ENCODE measurements at places on chromosomes 3 and 15.

DNA sequence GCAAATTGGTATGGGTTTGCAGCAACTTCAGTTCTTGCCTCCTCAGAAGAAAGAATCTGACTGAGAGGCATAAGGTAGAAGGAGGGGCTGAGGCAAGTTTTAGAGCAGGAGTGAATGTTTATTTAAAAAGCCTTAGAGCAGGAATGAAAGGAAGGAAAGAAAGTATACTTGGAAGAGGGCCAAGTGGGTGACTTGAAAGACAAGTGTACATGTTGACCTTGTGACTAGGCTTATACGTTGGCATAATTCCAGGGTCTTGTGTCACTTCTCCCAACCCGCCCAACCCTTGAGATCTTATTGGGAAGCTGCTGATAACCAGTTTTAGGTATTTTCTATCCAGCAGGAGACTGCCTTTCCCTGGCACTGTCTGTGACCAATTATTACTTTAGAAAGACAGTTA is 436.9 kb upstream of the ZNF717 start:
- DNase-seq = no peak

DNA sequence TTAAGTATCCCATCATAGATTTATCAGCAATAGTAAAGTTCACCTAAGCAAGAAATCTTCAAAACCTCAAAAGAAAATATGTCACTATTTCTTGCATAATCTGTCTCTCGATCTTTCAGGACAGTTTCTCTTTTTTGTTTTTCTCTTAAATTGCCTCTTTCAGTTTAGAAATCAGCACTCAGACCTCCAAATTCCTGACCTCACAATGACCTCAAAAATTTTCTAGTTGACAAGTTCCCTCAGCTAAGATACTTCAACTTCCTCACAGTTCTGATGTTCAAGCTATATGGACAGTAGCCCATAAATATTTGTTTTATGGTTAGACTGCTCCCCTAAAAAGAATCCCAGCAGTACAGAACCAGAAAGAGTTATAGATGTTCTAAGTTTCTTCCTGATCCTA is 24.1 kb downstream of the SLC24A5 start:
- no peak for DNase-seq

DNA sequence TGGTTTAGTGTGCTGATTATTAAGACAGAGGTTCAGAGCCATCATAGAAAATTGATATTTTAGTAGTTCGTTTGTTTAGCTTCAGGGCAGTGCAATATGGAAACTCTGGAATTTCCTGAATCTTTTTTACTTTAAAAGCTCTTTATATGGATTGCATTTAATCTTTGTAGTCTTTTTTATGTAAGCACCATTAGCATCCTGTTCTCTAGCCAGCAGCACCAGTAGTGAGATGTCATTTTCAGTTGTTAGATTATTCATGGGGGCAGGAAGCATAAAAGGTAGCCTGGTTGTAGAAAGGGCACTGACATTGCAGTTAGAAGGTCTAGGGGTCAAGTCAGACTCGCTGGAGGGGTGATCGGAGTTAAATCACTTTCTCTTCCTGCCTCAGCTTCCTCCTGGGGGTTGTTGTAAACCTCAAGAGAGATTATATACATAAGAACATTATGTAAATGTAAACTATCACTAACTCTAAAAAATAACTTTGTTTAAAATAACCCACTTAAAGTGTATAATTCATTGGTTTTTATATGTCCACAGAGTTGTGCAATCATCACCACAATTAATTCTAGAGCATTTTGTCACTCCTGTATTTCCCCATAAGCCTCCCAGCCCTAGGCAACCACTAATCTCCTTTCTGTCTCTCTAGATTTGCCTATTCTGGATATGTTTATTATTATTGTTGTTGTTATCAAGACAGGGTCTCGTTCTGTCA is 31.4 kb upstream of the ITPKA start:
- DNase-seq = no peak

- DNase-seq = peak; percentile 78
These were observed 63.2 kb downstream of the HCN4 start for GRCh38 chr15:73305331-73306211.

DNA sequence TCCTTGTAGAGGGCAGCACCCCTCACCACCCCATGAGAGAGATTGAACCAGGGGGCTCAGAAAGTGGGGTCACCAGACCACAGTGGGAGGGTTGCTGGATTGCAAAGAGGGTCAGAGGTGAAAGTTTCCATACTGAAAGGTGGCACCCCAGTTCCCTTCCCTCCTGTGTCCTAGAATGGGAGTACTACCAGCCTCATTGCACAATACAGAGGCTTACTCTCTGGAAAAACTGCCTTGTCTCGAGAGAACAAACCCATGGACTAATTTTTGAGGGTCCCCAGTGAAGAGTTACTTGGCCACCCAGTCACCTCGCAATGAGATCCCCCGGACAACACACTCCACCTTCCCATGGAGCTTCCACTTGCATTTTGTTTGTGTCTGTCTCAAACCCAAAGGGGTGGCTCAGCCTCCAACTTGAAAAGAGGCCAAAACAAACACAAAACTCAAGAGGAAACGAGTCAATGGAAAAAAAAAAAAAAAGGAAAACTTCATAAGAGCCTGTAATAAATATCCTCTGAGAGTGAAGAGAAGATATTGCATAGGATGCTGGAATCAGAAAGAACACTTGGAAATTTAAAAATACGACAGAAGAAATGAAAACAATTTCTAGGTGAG is 18.6 kb downstream of the MESP2 start:
- DNase-seq = no peak

DNA sequence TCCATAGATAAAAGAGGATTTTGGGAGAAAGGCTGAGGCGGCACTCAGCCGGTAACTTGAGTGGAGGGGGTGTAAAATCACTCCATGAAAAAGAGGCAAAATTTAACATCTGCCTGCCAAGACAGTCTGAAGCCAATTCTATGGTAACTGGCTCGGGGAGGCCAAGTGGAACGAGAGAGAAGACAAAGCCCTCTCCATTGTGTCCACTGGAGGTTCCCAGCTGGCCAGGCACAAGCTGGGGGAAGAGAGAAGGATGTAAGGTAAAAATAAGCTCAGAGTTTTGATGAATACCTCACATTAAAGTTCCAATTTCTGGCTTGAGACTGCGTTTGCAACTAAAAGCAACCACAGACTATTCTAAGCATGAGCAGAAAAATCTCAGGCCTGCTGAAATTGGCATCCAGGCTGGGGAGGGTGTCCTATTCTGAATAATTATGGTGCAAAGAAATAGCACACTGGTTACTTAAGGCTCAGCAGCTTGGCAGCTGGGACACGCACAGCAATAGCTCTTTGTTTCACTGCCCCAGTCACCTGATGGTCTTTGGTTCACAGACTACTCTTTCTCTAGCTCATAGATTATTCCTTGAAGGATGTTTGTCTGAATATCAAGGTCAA is 48.8 kb downstream of the CHRD start:
- no peak for DNase-seq

DNA sequence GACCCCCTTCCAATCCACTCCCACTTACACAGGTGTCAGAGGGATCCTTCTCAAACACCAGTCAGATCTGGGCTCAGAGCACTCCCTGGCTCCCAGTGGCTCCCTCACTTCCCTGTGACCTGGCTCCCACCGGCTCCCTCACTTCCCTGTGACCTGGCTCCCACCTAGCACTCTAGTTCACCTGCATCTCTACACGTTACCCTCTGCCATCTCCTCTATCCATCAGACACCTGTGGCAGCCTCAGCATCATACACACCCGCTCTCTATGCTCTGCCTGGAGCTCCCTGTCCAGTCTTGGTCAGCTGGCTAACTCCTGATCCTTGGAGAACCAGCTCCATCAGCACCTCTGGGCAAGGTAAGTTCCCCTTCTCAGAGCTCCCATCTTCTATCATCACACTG is 5.6 kb downstream of the RPP25 start:
- DNase-seq = no peak

- DNase-seq = peak; percentile 7
These were observed 8.5 kb downstream of the EOMES start for GRCh38 chr3:27713435-27714145.

- peak; percentile 44 for DNase-seq
These were observed 75.6 kb upstream of the CHRNB4 start for GRCh38 chr15:78716651-78717050.

DNA sequence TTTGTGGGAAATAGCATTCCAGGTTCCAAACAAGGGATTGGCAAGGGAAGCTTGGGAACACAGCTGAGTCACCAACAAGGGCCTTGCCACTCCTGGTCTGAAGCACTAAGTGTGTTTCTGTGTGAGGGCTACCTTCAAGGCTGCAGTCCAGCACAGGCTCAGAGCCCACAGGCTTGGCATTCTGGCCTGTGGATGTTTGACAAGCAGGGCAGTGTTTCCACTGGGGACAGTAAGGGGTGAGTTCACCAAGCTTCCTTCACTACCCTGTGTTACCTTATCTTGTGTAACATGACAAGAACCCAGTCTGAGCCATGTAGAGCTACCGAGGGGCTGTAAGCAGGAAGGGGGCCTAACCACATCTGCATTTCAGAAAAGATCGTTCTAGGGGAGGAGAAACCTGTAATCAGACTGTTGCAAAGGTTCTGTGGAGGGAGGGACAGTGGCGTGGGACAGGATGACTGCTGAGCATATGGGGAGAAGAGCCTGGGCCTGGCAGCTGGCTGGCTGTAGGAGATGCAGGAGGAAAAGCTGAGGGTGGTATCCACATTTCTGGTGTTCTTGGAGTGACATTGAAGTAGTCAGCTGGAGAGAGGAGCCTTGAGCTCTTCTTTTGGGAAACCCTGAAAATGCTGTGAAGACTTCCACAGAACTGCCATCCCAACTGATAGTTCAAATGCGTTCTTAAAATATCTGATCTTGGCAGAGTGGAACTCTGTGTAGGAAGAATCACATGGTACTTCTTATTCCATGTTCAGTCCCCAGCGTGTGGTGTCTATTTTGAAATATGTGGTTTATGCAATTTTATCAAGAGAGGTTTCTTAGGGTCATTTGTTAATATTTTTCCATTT is 61.3 kb downstream of the CTDSPL start:
- DNase-seq = peak; percentile 22

- no peak for DNase-seq
These were observed 48.2 kb upstream of the SLC41A3 start for GRCh38 chr3:126131881-126132750.

- DNase-seq = no peak
These were observed 151.2 kb upstream of the TMCO5A start for GRCh38 chr15:37783290-37783689.

- no peak for DNase-seq
These were observed 4.3 kb upstream of the CLK3 start for GRCh38 chr15:74611341-74611740.
